ENCODE measurements at places on chromosomes 13 and 19. TPM values are rescaled to one million over a fixed set of nuclear protein-coding genes. Genes with fewer than 3 reads are reported as not detected.

The S1PR5 gene
- 1.1 TPM for total RNA-seq

The CPAMD8 gene
- total RNA-seq = not detected

The ZNF728 gene
- not detected for total RNA-seq

The CLEC17A gene
- total RNA-seq = 1.2 TPM

The ELL gene
- total RNA-seq = 22.6 TPM

The RETN gene
- total RNA-seq = not detected

The ZNF415 gene
- 0.84 TPM for total RNA-seq

The C3 gene
- total RNA-seq = 0.74 TPM

The PEX11G gene
- 1.3 TPM for total RNA-seq

The WDR87 gene
- not detected for total RNA-seq

The DLL3 gene
- total RNA-seq = 1.6 TPM

The CRX gene
- not detected for total RNA-seq

The CGB3 gene
- not detected for total RNA-seq

The S1PR4 gene
- 44.4 TPM for total RNA-seq

The ZNF20 gene
- 2.3 TPM for total RNA-seq

The ATXN8OS gene
- not detected for total RNA-seq

The ZSCAN4 gene
- total RNA-seq = not detected

The LRRC4B gene
- not detected for total RNA-seq

The FXYD1 gene
- total RNA-seq = not detected
